Activated naive CD4-positive, alpha-beta T cell treated with anti-CD3 and anti-CD28 coated beads, Interleukin-2, amount 50 U/mL, for 72 hours (primary cell): ENCODE measurements at places on chromosomes 4 and X. TPM values are rescaled to one million over a fixed set of nuclear protein-coding genes. Genes with fewer than 3 reads are reported as not detected.

IBSP gene
- total RNA-seq = not detected

EXOSC9 gene
- 66.3 TPM for total RNA-seq

PAK3 gene
- total RNA-seq = 0.33 TPM

TMEM150C gene
- total RNA-seq = not detected

GRCh38 chr4:103773691-103774231 lies 54.0 kb upstream of the TACR3 start:
- no peak for DNase-seq

GRCh38 chr4:153432965-153433753 lies 33.0 kb upstream of the TMEM131L start:
- peak; percentile 83 for DNase-seq

GRCh38 chr4:142365391-142365790 lies 480.7 kb downstream of the INPP4B start:
- DNase-seq = no peak

DNA sequence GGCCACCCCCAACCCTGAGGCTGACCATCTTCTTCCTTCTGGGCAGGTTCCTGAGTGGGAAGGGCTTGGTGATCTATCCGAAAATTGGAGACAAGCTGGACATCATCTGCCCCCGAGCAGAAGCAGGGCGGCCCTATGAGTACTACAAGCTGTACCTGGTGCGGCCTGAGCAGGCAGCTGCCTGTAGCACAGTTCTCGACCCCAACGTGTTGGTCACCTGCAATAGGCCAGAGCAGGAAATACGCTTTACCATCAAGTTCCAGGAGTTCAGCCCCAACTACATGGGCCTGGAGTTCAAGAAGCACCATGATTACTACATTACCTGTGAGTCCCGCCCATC lies 9.7 kb downstream of the EFNB1 start:
- DNase-seq = no peak

DNA sequence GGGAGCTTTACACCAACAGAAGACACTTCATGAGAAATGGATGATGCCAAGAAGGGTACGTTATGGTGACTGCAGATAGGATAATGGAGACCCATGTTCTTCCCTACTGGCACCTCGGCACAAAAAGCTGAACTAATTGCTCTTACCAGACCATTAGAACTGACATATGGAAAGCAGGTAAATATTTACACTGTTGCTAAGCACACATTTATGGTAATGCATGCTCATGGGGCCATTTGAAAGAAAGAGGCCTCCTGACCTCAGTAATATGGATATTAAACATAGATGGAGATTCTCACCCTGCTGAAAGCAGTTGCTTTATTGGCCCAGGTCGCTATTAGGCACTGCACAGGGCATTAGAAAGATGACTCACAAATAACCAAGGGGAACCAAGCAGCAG lies 1759.6 kb downstream of the C4orf33 start:
- DNase-seq = no peak

GRCh38 chr4:114673306-114673705 lies 74.7 kb downstream of the UGT8 start:
- no peak for DNase-seq

DNA sequence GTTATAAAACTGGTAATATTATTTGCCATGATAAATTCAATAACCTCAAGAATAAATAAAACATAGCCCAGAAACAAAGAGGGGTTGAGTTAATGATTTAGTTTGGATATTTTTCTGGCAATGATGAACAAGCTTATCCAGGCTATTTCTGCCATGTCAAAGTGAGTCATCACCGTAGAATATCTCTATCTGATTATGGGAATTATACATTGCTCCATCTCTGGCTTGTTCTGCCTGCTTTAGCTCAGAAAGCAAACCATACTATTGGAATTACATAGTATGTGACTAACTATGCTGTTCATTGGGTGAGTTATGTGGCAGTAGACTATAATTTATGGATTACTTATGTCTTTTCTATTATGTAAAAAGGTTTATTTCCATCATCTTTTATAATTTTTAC lies 680.1 kb upstream of the AADAT start:
- no peak for DNase-seq
